Activated CD8-positive, alpha-beta T cell treated with anti-CD3 and anti-CD28 coated beads for 36 hours (primary cell): ENCODE measurements at places on chromosomes 5 and 9. TPM values are rescaled to one million over a fixed set of nuclear protein-coding genes. Genes with fewer than 3 reads are reported as not detected.

Gene ABITRAM
- total RNA-seq, result 7.9 TPM

Gene PLPP7
- not detected for total RNA-seq

Gene TRAF1
- 150 TPM for total RNA-seq

DNA sequence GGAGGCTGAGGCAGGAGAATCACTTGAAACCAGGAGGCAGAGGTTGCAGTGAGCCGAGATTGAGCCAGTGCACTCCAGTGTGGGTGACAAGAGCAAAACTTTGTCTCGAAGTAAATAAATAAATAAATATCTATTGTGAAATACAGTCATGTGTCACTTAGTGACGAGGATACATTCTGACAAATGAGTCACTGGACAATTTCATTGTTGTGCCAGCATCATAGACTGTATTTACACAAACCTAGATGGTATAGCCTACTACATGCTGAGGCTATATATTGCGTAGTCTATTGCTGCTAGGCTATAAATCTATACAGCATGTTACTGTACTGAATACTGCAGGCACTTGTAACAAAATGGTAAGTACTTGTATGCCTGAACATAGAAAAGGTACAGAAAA lies 61.1 kb upstream of the CCL21 start:
- no peak for DNase-seq
- H3K4me3 ChIP-seq, result no peak overlapping the region
- H3K36me3 ChIP-seq, result peaks cover under 1% of the 10 kb centered on the region
- peaks cover 27% of the 10 kb centered on the region for H3K27me3 ChIP-seq
- no peaks in the 10 kb centered on the region for H3K4me1 ChIP-seq

- no peak overlapping the region for H3K27ac ChIP-seq
- H3K4me3 ChIP-seq, result peak overlapping the region; percentile 76
- peak; percentile 52 for DNase-seq
- peaks cover 17% of the 10 kb centered on the region for H3K27me3 ChIP-seq
Measured at GRCh38 chr5:141084487-141084989, 9.9 kb upstream of the PCDHB2 start.

- DNase-seq, result no peak
- no peaks in the 10 kb centered on the region for H3K27me3 ChIP-seq
- H3K4me1 ChIP-seq, result peaks cover 10% of the 10 kb centered on the region
- H3K36me3 ChIP-seq, result no peaks in the 10 kb centered on the region
Measured at GRCh38 chr9:113882181-113882580, 6.1 kb downstream of the ZNF618 start.

Gene GABRA1
- not detected for total RNA-seq

DNA sequence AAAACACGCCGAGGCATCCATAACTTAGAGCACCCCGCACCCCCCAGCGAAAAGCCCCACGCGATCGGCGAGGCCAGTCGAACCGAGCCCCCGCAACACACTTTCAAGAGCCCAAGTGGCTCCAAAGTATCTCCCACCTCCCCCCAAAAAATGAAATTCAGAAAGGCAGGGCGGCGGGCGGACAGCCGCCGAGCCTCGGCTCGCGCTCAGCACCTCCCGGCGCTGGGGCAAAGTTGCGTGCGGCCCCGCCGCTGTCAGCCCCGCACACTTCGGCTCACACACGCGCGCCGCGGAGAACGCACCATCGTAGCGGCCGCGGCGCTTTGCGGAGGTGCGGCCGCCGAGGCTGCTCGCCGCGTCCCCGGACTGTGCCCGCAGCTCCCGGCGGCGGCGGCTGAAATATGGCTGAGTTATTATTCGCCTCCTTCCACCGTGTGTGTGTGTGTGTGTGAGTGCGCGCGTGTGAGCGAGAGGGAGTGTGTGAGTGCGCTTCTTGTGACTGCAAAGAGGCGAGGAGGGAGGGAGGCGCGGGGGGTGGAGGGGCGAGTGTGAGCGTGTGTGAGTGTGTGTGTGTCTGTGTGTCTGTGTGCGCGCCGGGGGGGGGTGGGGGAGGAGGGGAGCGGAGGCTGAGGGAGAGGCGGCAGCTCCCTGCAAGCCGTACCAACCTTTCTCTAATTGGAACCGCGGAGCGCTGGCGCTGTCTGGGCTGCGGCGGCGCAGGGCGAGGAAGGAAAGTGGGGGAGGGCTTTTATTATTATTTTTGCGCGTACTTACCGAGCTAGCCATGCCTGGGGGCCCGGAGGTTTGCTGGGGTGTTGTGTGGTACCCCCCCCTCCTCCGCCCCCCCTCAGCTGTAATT lies 599 bp downstream of the MLLT3 start:
- DNase-seq, result peak; percentile 79
- H3K36me3 ChIP-seq, result peaks cover 28% of the 10 kb centered on the region
- peaks cover 43% of the 10 kb centered on the region for H3K4me1 ChIP-seq
- peak overlapping the region; percentile 99 for H3K27ac ChIP-seq
- H3K27me3 ChIP-seq, result no peaks in the 10 kb centered on the region

- no peak for DNase-seq
- no peak overlapping the region for H3K4me3 ChIP-seq
- H3K27me3 ChIP-seq, result no peaks in the 10 kb centered on the region
- peaks cover 29% of the 10 kb centered on the region for H3K36me3 ChIP-seq
Measured at GRCh38 chr9:131234799-131235479, 41.4 kb downstream of the FAM78A start.

Gene LHX3
- not detected for total RNA-seq

GRCh38 chr9:1217076-1217475 lies 166.9 kb downstream of the DMRT2 start:
- peaks cover 1% of the 10 kb centered on the region for H3K27me3 ChIP-seq
- no peak for DNase-seq
- no peaks in the 10 kb centered on the region for H3K36me3 ChIP-seq

DNA sequence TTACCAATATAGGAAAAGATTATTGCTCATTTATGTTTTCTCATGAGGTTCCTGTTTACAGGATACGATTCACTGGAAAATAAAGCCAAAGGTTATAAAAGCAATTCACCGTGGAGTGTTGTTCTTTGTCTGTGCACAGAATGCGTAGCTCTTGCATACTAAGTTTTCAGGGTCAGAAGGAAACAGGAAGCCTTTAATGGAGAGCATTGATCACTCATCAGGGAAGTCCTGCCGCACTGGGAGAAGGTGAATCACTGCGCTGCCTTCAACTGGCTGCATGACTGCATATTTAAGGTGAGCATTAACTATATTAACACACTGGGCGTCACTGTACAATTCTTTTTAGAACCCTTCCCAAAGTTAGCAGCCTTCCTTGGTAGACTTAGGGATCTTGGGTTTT lies 74.1 kb upstream of the SYK start:
- peaks cover 9% of the 10 kb centered on the region for H3K27me3 ChIP-seq
- no peaks in the 10 kb centered on the region for H3K36me3 ChIP-seq
- no peaks in the 10 kb centered on the region for H3K4me1 ChIP-seq
- H3K4me3 ChIP-seq, result no peak overlapping the region
- H3K27ac ChIP-seq, result no peak overlapping the region
- no peak for DNase-seq

- DNase-seq, result no peak
- no peak overlapping the region for H3K4me3 ChIP-seq
- H3K27ac ChIP-seq, result no peak overlapping the region
- H3K27me3 ChIP-seq, result no peaks in the 10 kb centered on the region
- no peaks in the 10 kb centered on the region for H3K36me3 ChIP-seq
Measured at GRCh38 chr5:133227082-133227481, 175.3 kb downstream of the HSPA4 start.

- no peak overlapping the region for H3K4me3 ChIP-seq
- no peak for DNase-seq
- no peak overlapping the region for H3K27ac ChIP-seq
- H3K4me1 ChIP-seq, result no peaks in the 10 kb centered on the region
- H3K27me3 ChIP-seq, result no peaks in the 10 kb centered on the region
Measured at GRCh38 chr5:150502106-150502505, 5.8 kb upstream of the NDST1 start.

DNA sequence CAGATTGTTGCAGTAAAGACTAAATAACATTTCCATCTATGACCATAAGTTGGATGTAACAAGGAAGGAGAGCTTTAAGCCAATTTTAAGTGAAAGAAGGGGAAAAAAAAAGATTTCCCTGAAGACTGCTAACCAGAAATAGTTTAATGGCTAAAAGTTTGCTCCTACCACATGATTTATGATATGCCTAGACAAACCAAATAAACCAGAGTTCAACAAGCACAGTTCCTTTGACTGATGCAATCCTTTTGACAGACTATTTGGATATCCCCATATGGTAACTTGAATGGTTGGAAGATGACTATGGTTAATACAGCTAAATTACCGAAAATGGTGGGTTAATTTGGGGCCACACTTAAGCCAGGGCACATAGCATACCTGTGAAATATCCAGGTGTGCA lies 338.5 kb downstream of the CETN3 start:
- no peaks in the 10 kb centered on the region for H3K27me3 ChIP-seq
- no peaks in the 10 kb centered on the region for H3K36me3 ChIP-seq
- no peak overlapping the region for H3K27ac ChIP-seq
- no peak for DNase-seq
- no peaks in the 10 kb centered on the region for H3K4me1 ChIP-seq
- H3K4me3 ChIP-seq, result no peak overlapping the region

- H3K36me3 ChIP-seq, result no peaks in the 10 kb centered on the region
- peaks cover 17% of the 10 kb centered on the region for H3K27me3 ChIP-seq
- no peak overlapping the region for H3K27ac ChIP-seq
- H3K4me1 ChIP-seq, result peaks cover 2% of the 10 kb centered on the region
- H3K4me3 ChIP-seq, result no peak overlapping the region
Measured at GRCh38 chr5:103254921-103255320, 3.6 kb upstream of the MACIR start.

DNA sequence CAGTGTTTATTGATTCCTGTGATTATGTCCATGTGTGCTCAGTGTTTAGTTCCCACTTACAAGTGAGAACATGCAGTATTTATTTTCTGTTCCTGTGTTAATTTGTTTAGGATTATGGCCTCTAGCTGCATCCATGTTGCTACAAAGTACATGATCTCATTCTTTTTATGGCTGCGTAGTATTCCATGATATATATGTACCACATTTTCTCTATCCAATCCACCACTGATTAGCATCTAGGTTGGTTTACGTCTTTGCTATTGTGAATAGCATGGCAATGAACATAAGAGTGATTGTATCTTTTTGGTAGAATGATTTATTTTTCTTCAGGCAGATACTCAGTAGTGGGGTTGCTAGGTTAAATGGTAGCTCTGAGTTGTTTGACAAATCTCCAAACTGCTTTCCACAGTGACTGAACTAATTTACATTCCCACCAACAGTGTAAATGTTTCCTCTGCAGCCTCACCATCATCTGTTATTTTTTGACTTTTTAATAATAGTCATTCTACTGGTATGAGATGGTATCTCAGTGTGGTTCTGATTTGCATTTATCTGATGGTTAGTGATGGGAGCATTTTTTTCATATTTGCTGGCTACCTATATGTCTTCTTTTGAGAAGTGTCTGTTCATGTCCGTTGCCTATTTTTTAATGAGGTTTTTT lies 47.5 kb upstream of the ELL2 start:
- H3K4me1 ChIP-seq, result no peaks in the 10 kb centered on the region
- H3K27me3 ChIP-seq, result peaks cover 1% of the 10 kb centered on the region
- DNase-seq, result no peak
- no peak overlapping the region for H3K27ac ChIP-seq
- H3K36me3 ChIP-seq, result no peaks in the 10 kb centered on the region

GRCh38 chr9:26983340-26983739 lies 22.1 kb downstream of the LRRC19 start:
- no peak for DNase-seq
- no peaks in the 10 kb centered on the region for H3K27me3 ChIP-seq
- H3K36me3 ChIP-seq, result peaks cover 11% of the 10 kb centered on the region

DNA sequence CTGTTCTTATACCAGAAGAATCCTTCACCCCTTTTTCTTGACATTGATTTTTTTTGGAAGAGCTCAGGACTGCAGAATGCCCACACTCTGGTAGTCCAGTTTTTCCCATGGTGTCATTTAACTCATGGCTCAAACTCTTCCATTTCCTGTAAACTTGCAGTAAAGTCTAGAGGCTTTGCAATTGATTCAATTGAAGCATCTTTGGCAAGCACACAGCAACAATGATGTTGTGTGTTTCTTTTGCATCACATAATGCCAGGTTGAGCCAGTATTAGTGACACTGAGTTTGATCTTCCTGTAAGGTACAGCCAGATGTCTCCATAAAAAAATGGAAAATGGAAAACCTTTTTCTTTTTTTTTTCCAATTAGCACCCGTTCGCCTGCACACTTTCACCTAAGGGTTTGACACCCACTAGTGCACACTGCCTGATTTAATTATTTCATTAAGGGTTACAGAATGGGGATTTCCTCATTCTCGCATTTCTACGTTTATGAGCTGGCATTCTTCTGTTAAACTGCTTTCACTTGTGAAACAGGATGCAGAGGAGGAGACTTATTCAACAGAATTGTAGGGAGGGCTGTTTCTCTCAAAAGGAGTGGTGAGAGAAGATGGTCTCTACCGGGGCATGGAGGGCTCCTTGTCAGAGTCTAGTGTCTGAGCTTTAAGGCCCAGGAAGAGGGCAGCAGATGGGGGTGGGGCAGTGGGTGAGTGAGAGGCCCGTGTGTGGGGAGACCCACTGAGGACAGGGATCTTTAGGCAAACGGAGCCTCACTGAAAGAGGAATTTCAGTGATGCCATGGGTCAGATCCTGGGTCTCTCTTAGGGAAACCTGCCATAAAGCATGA lies 2.2 kb upstream of the S1PR3 start:
- H3K4me1 ChIP-seq, result peaks cover 26% of the 10 kb centered on the region
- no peaks in the 10 kb centered on the region for H3K36me3 ChIP-seq
- H3K27ac ChIP-seq, result peak overlapping the region; percentile 82

Gene SNCB
- total RNA-seq, result 0.69 TPM

Gene PCDHGC5
- not detected for total RNA-seq

- H3K27me3 ChIP-seq, result no peaks in the 10 kb centered on the region
- peak overlapping the region; percentile 38 for H3K4me3 ChIP-seq
- H3K27ac ChIP-seq, result peak overlapping the region; percentile 94
- H3K4me1 ChIP-seq, result peaks cover 83% of the 10 kb centered on the region
- DNase-seq, result no peak
Measured at GRCh38 chr5:132455614-132456115, 34.9 kb downstream of the IRF1 start.

DNA sequence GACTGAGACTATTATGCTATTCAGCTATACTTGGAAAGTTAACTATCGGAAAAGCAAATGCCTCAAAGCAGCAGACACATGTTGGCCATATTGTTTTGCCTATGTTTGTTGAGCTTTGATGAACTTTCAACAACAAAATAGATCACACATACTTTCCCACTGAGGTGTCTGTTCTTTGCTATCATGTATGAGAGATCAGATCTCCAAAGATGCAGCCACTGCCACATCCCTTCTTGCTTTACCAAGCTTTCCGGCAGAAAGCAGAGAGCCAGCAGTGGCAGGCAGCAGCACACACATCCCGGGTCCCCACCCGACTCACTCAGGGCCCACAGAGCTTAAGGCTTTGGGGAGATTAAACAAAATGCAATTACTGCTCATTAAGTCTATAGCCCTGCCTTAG lies 18.8 kb downstream of the ZBTB5 start:
- peaks cover 7% of the 10 kb centered on the region for H3K4me1 ChIP-seq
- peak overlapping the region; percentile 46 for H3K27ac ChIP-seq
- H3K27me3 ChIP-seq, result no peaks in the 10 kb centered on the region

GRCh38 chr9:130498298-130498917 lies 53.6 kb downstream of the ASS1 start:
- no peak overlapping the region for H3K4me3 ChIP-seq
- H3K27ac ChIP-seq, result no peak overlapping the region
- H3K27me3 ChIP-seq, result peaks cover 8% of the 10 kb centered on the region

Gene PIP5K1B
- 0.43 TPM for total RNA-seq
